ENCODE measurements at places on chromosomes 2 and 18. TPM values are rescaled to one million over a fixed set of nuclear protein-coding genes. Genes with fewer than 3 reads are reported as not detected.

GRCh38 chr2:102137138-102137537, 5.4 kb upstream of the IL1R1 start:
- DNase-seq, result no peak
- H3K27ac ChIP-seq, result no peak overlapping the region
- H3K4me1 ChIP-seq, result peaks cover 28% of the 10 kb centered on the region
- no peak overlapping the region for H3K4me3 ChIP-seq

SNORC gene
- 1.9 TPM for total RNA-seq

DNA sequence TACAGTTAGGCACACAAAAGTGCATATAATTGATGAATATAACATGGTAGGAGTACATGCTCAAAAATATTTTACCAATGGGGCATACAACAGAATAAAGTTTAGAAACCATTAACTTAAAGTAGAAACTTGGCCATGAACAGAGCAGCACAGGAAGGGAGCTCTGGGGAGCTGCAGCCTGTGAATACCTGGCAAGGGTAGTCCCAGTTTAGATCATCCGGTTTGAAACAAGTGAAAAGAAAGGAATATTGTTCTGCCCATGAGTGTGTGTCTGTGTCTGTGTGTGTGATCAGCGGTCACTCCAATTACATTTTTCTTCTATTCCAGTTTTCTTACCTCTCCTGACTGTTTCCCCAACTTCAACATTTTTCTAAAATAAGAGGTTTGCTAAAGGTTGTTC, 233.0 kb downstream of the ALK start:
- no peak overlapping the region for H3K4me3 ChIP-seq
- no peaks in the 10 kb centered on the region for H3K27me3 ChIP-seq
- DNase-seq, result no peak
- H3K4me1 ChIP-seq, result no peaks in the 10 kb centered on the region
- no peaks in the 10 kb centered on the region for H3K36me3 ChIP-seq

DNA sequence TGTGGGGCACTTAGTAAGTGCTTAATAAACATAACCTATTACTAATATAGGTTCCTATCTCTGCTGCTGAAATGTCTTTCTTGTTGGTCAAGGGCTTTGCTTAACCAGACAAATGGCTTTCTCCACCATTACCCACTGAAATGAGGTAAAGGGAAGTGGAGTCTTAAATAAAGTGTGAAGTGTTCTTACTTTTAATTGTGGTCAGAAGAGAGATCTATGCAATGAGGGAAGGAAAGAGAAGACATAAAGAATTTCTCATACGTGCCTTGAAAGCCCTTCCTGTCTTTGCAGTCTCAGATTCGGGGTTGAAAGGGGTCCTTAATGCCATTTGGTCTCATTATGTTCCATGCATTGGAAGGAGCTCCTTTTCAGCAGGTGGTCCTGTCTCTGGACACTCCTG, 6.9 kb upstream of the CXCR4 start:
- H3K36me3 ChIP-seq, result no peaks in the 10 kb centered on the region
- no peak overlapping the region for H3K27ac ChIP-seq
- no peak for DNase-seq
- H3K4me3 ChIP-seq, result no peak overlapping the region

GRCh38 chr18:66749481-66750035, 145.7 kb upstream of the CDH19 start:
- H3K36me3 ChIP-seq, result no peaks in the 10 kb centered on the region
- DNase-seq, result no peak
- no peaks in the 10 kb centered on the region for H3K4me1 ChIP-seq
- H3K27ac ChIP-seq, result no peak overlapping the region
- no peaks in the 10 kb centered on the region for H3K27me3 ChIP-seq

DNA sequence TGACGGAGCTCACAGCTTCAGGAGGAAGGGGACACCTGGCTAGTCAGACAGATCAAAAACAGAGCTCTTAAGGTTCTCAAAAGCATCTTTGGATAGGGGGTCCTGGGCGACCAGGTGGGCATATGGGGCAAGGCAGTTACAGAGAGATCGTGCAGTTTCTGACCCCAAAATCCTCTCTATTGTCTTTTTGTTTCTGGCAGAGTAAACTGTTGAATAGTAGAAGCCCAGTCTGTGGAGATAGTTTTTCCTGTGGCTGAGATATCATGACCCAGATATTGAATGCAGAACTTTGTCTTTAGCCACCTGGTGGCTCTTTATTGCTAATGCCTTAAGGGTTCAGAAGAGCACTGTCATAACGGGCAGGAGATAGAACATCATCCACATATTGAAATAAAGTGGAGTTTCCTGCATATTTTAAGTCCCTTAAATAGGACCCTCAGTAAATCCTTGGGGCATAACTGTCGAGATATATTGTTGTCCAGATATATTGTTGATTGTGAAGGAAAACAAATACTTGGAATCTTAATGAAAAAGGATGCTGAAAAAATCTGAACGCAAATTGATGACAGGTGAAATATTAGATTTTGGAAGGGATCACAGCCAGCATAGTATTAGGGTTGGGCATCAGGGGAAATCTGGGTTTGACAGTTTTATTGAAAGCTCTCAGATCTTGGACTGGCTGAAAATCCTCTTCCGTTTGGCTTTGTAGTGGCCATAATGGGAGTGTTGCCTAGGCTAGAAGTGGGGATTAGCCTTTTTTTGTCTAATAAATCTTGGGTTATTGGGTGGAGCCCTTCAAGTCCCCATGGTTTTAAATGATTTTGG, 14.1 kb upstream of the ZDBF2 start:
- peaks cover 11% of the 10 kb centered on the region for H3K4me1 ChIP-seq
- H3K4me3 ChIP-seq, result no peak overlapping the region
- DNase-seq, result no peak
- H3K27me3 ChIP-seq, result peaks cover 60% of the 10 kb centered on the region
- H3K36me3 ChIP-seq, result peaks cover 3% of the 10 kb centered on the region
- no peak overlapping the region for H3K27ac ChIP-seq

- H3K36me3 ChIP-seq, result no peaks in the 10 kb centered on the region
- no peak for DNase-seq
- H3K4me1 ChIP-seq, result no peaks in the 10 kb centered on the region
Observed at GRCh38 chr18:42414756-42415454, 459.9 kb downstream of the PIK3C3 start.

GRCh38 chr18:3411854-3412268, 38.1 kb upstream of the TGIF1 start:
- peak overlapping the region; percentile 41 for H3K4me3 ChIP-seq
- peak; percentile 22 for DNase-seq
- peaks cover 13% of the 10 kb centered on the region for H3K4me1 ChIP-seq
- H3K27me3 ChIP-seq, result no peaks in the 10 kb centered on the region
- no peaks in the 10 kb centered on the region for H3K36me3 ChIP-seq
- H3K27ac ChIP-seq, result no peak overlapping the region

SERPINB13 gene
- not detected for total RNA-seq

Measured in activated CD4-positive, alpha-beta memory T cell treated with anti-CD3 and anti-CD28 coated beads, Interleukin-2, amount 10 ng/mL, durations not matched to agents 7 days and 5 days (primary cell).